Right renal cortex interstitium (tissue), 3 donors: ENCODE measurements at places on chromosomes 7 and 10. TPM values are rescaled to one million over a fixed set of nuclear protein-coding genes. Genes with fewer than 3 reads are reported as not detected.

BCCIP gene
- polyA plus RNA-seq = 106 TPM

C10orf62 gene
- polyA plus RNA-seq = 0.28 TPM

ZPBP gene
- 0.43 TPM for polyA plus RNA-seq

- DNase-seq = no peak
These were observed 268.3 kb downstream of the SNX13 start for GRCh38 chr7:17671956-17672355.

DNA sequence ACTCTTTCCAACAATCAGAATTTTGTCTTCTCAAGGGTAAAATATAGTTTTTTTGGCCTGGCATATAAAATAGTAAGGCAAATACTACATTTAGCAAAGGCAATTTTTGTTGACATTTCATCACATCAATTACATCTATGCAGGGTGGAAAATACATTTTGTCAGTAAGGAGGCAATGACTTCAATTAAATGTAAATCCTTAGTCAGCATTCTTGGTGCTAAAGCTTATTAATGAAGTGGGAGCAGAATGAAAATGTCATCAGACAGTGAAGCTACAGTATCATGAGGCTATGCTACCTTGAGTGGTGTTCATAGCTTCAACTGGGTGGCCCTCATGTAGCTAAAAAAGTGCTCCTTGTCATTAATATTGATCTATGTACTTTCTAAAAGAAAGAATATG lies 8.9 kb downstream of the LRRTM3 start:
- DNase-seq = no peak

- DNase-seq = no peak
These were observed 26.4 kb upstream of the GSDME start for GRCh38 chr7:24783698-24784097.
